ENCODE measurements at places on chromosomes 5 and 9.

GRCh38 chr5:74655206-74655605 lies 14.7 kb upstream of the ENC1 start:
- DNase-seq: no peak

GRCh38 chr9:1941989-1942388 lies 73.2 kb upstream of the SMARCA2 start:
- no peak for DNase-seq

DNA sequence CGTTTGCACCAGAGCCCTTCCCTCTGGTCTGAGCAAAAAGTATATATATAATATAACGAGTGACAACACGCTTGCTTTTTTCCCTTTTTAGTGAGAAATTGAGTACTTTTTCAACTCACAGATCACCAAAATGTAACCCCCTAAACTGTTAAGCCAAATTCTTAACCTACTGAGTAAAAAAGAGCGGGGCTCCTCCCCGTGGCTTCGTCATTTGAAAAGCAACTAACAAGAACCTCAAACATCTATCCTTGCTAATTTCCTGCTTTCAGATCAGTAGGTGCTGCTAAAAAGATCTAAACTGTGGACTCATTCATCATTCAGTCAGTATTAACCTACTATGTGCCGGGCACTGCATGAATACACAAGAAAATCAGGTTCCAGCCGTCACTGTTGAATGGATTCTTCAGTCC lies 1.0 kb upstream of the PTBP3 start:
- no peak for DNase-seq

DNA sequence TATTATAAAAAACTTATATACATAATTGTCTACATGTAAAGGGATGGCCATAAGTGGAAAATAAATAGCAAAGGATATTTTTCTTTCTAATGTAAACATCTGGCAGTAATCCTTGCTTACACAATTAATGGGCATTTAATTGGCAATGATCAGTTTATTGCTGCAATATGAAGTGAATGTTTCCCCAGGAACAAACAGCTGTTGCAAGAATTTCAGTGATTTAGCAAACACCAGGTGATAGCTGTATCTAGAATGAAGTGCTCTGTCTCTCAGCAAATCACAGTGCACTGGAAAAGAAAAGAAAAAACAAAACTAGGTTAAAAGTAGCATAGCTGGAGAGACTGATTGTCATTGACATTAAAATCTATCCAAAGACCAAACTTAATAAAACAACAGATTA lies 594.5 kb upstream of the ARRDC3 start:
- DNase-seq: no peak

DNA sequence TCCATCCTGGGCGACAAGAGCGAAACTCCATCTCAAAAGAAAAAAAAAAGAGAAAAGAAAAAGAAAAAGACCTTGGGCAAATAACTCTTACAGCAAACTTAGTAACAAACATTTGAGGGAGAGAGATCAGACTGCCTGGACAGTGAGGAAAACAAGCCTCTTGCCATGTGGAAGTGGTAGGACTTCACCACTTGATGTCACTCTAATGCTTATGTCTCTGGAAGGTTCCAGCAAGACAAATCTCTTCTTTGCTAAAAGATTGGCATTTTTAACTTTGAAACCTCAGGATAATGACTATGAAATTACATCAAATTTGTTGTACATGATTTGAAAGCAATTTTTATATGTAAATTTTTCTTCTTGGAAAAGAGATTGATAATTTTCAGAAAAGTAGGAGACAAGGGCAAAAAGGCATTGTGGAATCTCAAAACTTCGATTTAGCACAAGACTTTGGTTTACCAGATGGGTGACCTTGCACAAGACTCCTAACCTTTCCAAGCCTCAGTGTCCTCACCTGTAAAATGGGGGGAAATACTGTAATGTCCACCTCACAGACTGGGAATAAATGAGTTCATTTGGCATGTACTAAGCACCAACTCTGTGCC lies 5.4 kb downstream of the ACTL7B start:
- DNase-seq: no peak

DNA sequence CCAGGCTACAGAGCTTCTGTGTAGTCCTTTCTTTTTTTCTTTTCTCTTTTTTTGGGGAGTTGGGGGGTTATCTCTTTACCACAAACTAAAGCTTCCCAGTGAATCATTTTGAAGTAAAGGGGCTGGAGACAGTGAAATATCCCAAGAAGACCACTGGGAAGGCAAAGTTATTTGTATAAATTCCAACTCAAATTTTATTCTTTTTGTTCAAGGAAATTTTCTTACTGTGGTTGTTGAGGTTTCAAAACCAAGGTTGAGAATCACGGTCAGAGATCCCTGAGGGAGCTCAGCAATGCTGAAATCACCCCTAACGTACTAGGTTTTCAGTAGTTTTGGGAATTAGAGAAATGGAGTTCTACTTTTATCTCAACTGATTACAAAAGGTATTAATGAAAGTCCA lies 175.7 kb downstream of the ARHGEF28 start:
- DNase-seq: no peak

DNA sequence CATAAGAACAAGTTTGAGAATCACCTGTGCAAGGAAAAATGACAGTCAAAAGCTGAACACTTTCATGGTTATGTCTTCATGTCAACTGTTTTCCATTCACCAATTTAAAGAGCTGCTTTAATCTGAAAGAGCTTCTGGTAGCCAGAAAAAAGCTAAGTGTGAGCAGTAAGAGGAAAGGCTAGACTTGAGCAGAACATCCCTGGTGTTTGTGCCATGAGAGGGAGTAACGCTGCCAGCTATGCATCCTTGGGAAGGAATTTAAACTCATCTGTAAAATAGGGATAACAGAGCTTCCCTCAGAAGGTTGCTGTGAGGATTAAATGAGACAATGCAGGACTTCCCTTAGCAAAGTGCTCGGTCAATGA lies 193.7 kb downstream of the MAPKAP1 start:
- DNase-seq: no peak

DNA sequence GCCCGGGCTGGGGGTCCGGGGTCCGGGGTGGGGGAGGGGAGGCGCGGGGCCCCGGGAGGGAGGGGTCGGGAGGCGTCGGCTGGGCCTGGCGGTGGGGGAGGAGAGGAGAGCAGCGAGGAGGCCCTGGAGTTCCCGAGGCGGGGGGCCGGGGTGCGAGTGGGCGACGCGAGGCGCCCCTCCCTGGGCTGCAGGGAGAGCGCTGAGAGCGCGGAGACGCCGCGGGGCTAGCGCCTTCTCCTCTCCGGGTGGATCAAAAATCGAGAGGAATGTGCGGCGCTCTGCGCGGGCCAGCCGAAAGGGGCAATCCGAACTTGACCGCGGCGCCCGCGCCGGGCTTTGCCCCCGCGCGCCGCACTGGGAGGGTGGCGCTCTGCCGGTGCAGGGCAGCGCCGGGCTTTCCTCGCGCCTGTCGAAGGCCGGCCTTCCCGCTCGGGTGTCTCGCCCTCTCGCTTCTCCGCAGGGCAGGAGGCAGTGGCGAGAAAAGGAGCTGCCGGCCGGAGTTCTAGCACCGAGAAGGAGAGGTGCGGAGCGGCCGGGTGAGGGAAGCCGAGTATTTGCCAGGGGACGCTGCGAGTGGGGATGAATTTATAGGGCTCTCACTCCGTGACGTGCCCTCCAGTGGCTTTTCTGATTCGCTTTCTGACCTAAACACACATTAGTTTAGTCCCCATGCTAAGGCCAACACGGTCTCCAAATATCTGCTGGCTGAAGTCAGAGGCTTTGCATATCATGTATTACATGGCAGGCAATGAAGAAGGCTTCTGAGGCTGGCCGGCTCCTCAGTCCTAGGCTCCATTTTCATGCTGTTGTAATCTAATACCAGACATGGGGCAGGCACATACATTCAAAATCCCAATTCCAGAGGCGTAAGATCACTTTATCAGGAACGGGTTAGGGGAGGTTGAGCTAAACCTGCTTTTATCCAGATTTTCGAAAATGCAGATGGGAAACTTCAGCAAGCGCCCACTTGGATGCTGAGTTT lies 503 bp upstream of the GDNF start:
- no peak for DNase-seq

- no peak for DNase-seq
These were observed 175.0 kb upstream of the RFX3 start for GRCh38 chr9:3700772-3701171.
